DMS 273 treated with DMSO at 0.1 percent for 48 hours (cell line): ENCODE measurements at places on chromosomes 5 and 9.

DNA sequence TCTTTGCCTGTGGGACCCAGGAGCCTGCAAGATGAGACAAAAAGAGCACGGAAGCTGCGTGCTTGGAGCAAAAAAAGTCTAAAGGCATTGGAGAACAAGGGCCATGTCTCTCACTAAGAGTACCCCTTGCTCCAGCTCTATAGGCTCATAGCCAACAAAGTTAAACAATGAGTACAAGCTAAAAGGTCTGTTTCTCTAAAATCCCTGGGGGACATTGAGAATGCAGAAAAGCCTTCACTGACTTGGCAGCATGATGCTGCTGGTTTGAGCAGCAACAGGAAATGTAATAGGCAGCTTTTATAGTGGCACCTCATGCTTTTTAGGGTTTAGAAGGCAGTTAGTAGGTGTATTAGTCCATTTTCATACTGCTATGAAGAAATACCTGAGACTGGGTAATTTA is 287.5 kb downstream of the SMARCA2 start:
- DNase-seq = no peak

DNA sequence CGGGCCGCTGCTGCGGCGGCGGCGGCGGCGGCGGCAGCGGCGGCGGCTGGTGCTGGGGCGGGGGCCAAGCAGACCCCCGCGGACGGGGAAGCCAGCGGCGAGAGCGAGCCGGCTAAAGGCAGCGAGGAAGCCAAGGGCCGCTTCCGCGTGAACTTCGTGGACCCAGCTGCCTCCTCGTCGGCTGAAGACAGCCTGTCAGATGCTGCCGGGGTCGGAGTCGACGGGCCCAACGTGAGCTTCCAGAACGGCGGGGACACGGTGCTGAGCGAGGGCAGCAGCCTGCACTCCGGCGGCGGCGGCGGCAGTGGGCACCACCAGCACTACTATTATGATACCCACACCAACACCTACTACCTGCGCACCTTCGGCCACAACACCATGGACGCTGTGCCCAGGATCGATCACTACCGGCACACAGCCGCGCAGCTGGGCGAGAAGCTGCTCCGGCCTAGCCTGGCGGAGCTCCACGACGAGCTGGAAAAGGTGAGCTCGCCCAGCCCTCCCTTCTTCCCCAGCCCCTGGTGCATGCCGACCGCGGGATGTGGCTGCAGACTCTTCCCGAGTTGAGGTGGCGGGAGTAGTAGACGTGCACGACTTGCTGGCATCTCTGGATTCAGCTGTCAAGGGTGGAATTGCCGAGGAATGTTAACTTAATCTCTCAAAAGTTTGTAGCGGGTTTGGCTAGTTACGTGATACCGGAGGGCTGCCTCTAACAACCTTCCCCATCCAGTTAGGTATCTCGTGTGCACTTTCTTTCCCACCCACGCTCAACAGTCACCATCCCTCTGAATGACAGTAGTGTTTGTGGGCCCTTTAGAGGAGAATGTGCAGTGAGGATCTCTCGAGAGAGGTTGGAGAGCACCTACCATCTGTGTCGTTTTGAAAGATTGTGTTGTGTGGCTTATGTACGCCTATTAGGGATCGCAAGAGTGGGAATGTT is 932 bp downstream of the SLC12A2 start:
- DNase-seq = no peak

DNA sequence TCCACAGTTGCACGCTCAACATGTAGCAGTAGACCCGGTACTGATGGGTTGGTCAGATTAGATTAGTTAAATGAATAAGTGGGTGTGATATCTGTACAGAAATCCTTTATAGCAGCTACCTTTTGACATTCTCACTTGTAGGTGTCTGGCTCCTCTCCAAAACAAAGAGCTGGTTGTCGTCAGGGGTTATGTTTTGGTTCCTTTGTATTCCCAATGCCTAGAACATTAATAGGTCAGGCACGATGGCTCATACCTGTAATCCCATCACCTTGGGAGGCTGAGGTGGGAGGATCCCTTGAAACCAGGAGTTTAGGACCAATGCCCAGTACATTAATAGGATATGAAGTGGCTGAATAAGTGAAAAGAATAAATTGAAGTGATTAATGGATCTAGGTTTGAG is 182.1 kb downstream of the SNCAIP start:
- no peak for DNase-seq

DNA sequence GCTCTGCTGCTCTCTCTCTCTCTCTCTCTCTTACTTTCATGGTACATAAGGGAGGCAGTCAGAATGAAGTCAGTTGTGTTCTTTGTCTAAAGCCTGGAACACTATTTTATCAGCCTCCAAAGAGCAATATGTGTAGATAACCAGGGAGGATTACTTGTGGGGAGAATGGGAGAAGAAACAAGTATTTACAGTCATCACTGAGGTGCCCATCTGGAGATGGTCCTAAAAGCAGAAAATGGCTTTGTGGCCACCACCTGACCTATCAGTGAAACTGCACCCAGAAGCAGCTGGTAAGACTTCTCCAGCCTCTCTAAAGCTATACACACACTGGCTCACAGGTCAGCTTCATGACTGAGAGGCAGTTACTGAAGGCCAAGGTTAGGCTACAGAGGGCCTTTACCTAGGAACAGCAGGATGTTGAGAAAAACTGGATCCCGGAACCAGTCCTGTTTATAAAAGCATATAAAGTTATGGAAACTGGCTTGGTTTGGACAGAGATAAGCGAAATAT is 75.1 kb downstream of the MRPS27 start:
- DNase-seq = peak; percentile 84

DNA sequence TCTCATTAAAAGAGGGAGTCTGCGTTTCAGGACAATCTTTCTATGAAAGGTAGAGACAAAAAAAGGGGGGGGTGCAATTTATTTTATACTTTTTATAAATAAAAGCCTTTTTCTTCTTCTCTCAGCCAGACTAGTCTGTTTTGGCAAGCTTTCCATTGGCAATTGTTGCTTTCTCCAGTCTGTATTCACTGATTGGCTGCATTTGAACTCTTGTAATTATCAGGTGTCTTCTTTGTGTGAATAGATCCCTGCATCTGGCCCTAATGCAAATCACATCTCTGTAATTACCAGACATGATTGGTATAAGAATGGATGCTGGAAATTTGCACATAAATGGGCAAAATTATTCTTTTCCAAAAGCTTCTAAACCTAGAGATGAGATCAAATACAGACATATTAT is 7.6 kb upstream of the EQTN start:
- no peak for DNase-seq

GRCh38 chr5:143635146-143635752 is 176.7 kb upstream of the HMHB1 start:
- DNase-seq = no peak

GRCh38 chr5:78653681-78654366 is 5.3 kb upstream of the LHFPL2 start:
- DNase-seq = no peak

DNA sequence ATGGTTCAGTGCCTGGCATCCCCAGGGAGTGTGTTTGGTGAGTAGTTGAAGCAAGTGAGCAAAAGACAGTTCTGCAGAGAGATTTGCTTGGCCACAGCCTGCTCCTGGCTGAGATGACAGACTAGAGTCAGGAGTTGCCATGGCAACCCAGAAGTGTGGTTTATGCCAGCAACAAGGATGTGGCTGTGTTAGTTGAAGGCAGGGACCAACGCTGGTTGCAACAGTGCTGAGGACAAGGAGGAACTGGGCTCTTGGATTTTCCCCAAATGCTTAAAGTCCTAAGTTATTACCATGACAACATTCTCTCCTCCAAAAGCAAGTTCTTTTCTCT is 2.7 kb downstream of the NXNL2 start:
- peak; percentile 39 for DNase-seq

GRCh38 chr5:43312699-43313034 is 545 bp downstream of the HMGCS1 start:
- no peak for DNase-seq
